ENCODE measurements at places on chromosomes 16 and 17. TPM values are rescaled to one million over a fixed set of nuclear protein-coding genes. Genes with fewer than 3 reads are reported as not detected.
A peak's percentile ranks its signal among the peaks of the same experiment; 100 is the strongest.

- DNase-seq: peak; percentile 13
Observed at GRCh38 chr16:76988526-76988925, 202.5 kb upstream of the MON1B start.

The ATP2A1 gene
- 688 TPM for polyA plus RNA-seq

DNA sequence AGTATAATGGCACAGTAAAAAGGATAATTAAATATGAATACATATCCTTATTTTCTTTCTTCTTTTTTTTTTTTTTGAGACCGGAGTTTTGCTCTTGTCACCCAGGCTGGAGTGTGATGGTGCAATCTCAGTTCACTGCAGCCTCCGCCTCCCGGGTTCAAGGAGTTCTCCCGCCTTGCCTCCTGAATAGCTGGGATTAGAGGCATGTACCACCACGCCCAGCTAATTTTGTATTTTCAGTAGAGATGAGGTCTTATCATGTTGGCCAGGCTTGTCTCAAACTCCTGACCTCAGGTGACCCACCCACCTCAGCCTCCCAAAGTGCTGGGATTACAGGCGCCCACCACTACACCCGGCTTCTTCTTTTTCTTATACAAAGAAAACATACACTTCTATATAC lies 12.0 kb downstream of the GABARAPL2 start:
- DNase-seq: no peak

- DNase-seq: no peak
Observed at GRCh38 chr16:81942007-81942601, 69.2 kb downstream of the SDR42E1 start.

GRCh38 chr17:8314797-8315763 lies 5.0 kb downstream of the ARHGEF15 start:
- DNase-seq: no peak

The OTOA gene
- polyA plus RNA-seq: 0.06 TPM

DNA sequence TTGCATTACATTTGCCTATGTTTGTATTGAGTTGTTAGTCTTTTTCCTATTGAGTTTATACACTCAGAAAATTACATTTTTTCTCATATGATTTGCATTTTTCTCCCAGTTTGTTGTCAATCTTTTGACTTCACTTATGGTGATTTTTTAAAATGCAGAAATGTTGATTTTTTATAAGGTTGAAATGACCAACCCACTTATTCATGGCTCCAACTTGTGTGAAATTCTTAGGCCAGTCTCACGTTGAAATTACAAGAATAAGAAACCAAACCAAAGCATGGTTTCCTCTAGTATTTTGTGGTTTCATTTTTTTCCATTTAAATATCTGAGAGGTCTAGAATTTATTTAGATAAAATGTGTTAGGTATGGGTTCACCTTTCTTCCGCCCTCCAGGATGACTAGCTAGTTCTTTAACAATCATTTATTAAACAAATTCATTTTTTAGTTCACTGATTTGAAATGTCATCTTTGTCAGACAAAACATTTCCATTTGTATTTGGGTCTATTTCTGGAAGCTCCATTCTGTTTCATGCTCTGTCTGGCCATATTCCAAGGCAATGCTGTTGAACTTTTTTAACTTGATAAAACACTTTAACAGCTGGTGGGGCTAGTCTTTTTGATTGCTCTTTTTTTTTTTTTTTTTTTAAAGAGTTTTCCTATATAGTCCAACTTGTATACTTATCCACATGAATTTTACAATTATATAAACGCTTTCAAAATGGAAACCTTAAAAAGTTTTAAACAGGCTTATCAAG lies 40.0 kb downstream of the FAM20A start:
- no peak for DNase-seq

GRCh38 chr17:67365738-67366192 lies 612 bp downstream of the PSMD12 start:
- no peak for DNase-seq

The SLFN13 gene
- 4.3 TPM for polyA plus RNA-seq

- DNase-seq: no peak
Observed at GRCh38 chr17:38579934-38580333, 25.8 kb downstream of the SRCIN1 start.

DNA sequence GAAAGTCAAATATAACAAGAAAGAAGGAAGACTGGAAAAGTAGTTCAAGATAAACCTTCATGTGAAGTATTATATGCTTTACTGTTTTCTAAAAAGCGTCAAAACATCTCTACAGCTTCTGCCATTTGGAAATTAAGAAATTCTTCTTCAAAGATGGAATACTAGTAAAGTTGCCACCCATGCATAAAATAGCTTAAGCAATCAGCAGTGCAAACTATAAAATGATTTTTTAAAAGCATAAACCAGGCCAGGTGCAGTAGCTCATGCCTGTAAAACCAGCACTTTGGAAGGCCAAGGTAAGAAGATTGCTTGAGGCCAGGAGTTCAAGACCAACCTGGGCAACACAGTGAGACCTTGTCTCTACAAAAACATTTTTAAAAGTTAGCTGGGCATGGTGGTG lies 68.2 kb downstream of the USP32 start:
- no peak for DNase-seq

DNA sequence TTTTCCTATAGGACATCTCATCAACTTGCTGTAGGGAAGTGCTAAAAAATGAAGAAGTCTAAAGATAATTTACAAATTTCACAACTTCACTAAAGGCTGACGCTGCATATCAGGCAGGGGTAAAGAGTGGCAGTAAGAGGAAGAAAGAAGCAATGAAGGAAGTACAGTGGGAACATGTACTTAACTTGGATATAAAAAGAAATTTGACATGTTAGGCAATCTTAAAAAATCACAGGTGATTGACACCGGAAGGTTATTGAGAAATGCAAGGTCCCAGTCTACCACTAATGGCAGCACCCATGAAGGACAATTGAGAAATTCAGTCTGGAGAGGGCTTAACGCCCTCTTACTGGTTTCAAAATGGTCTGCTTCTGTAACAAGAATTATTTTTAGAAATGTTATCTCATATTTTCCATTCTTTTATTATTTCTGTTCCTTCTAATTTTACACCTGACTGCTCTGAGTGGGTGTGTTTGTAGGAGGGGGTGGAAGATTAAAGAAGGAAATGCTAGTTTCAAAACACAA lies 358.1 kb downstream of the KCNJ2 start:
- no peak for DNase-seq

DNA sequence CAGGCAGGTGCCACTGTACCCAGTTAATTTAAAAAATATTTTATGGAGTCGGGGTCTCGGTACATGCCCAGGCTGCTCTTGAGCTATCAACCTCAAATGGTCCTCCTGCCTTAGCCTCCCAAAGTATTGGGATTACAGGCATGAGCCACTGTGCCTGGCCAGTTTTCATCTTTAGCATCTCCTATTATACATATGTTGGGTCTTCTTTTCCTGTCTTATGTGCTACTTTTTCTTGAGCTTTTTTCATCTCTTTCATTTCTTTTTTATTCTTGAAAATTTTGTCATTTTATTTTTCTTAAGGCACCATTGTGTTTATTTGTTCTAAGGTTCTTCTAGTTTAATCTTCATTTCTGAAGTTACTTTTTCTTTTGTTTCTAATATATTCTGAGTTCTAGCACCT lies 20.7 kb downstream of the BANP start:
- no peak for DNase-seq

GRCh38 chr17:15350777-15351477 lies 9.5 kb upstream of the TEKT3 start:
- no peak for DNase-seq

DNA sequence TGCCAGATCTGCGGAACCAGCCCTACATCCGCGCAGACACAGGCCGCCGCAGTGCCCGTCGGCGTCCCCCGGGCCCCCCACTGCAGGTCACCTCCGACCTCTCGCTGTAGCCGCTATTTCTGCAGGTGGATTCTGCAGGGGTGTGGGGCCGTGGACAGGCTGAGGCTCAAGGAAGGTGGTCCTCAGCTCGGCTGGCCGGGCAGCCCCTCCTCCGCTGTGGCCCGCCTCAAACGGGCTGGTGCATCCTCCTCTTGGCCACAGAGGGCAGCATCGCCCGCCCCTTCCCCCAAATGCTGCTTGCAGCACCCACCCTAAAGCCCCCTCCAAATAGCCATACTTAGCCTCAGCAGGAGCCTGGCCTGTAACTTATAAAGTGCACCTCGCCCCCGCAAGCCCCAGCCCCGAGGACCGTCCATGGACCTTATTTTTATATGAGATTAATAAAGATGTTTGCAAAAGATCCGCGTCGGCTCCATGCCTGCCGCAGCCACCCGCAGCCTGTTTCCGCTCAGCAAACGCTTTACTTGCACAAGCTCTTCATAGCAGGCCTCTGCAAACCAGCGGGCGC lies 14.9 kb downstream of the SPATA32 start:
- DNase-seq: no peak

The RDM1 gene
- 0.28 TPM for polyA plus RNA-seq

- DNase-seq: no peak
Observed at GRCh38 chr16:9102943-9103342, 11.5 kb downstream of the HAPSTR1 start.

The EVI2B gene
- 2.2 TPM for polyA plus RNA-seq

DNA sequence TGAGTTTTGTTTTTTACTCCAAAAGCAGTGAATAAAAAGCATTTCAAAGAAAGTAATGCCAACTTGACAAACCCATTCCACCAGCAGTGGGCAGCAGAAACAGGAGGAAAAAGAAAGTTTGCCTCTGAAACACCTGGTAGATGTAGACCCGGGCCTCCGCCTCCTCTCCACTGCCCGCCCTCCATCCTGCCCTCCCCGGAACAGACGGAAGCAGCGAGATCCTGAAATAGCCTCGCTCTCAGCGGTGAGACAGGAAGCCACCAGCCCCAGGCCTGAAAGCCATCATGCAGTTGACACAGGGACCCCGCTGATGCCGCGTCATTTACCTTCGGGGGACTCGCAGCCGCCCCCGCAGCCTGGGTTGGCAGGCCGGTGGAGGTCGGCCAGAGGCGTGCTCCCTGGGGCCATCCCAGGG lies 67.8 kb downstream of the C16orf78 start:
- peak; percentile 5 for DNase-seq

DNA sequence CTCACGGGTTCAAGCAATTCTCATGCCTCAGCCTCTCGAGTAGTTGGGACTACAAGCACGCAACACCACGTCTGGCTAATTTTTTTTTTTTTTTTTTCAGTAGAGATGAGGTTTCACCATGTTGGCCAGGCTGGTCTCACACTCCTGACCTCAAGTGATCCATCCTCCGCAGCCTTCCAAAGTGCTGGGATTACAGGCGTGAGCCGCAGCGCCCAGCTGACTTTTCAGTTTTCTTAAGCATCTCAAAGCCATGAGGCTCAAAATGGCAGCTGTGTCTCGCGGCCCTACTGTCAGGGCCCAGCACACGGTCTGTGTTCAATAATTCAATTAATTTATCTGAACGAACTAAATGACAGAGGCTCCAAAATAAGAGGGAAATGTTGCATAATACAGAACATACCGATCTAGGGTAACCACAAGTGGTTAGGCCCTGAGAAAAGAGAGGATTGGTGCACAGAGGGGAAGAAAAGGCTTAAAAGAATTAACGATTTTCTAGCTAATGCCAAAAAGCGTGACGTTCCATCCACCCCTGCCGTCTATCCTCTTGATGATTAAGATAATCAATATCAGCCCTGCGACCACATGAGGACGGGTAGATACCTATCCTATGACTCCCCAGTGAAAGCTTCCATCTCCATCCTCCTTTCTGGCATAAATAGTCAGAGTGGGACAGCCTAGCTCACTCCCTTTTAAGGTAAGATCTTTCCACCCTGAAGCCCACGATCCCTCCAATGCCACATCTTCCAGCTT lies 136.9 kb downstream of the SLC39A11 start:
- no peak for DNase-seq

The FAM20A gene
- 7.8 TPM for polyA plus RNA-seq

The MYH2 gene
- 74.3 TPM for polyA plus RNA-seq

GRCh38 chr17:17067257-17067656 lies 25.0 kb downstream of the MPRIP start:
- DNase-seq: no peak

GRCh38 chr17:43553573-43553972 lies 7.4 kb upstream of the ETV4 start:
- no peak for DNase-seq

DNA sequence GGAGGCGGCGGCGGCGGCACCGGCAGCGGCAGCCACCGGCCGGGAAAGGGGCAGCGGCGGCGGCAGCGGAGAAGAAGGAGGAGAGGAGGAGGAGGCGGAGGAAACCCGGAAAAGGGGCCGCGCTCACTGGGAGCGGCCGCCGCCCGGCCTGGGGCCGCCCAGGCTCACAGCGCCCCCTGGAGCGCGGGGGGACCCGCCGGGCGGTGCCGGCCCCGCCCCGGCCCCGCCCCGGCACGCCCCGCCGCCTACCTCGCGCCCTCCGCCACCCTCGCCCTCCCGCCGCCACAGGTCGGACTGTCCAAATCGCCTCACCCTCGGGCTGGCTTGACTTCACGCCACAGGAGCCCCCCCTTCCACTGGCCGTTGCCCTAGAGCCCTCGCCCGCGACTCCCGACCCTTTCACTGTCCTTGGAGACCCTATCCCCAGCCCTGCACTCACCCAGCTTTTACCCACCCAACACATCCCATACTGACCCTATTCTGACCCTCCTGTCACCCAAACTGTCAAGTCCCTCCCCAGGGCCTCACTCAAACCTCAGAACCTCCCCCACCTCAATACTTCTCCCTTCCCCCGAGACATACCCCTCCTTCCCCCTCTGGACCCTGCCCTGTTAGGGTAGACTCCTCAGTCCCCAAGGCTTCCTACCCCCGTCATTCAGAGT lies at the start of gene CSNK2A2:
Gene CSNK2A2, minus strand, starts transcription at position 85 of the 662 bp plus-strand sequence. CDS start 370 bp downstream, outside the sequence.
- DNase-seq: peak; percentile 28

The MED9 gene
- polyA plus RNA-seq: 15.9 TPM

All from forelimb muscle (tissue), 1 donor.